A172 (cell line): ENCODE measurements at places on chromosomes 6 and 20. TPM values are rescaled to one million over a fixed set of nuclear protein-coding genes. Genes with fewer than 3 reads are reported as not detected.
A peak's percentile ranks its signal among the peaks of the same experiment; 100 is the strongest.

The ARMC12 gene
- 0.24 and 0.55 TPM in 2 replicates for total RNA-seq

DNA sequence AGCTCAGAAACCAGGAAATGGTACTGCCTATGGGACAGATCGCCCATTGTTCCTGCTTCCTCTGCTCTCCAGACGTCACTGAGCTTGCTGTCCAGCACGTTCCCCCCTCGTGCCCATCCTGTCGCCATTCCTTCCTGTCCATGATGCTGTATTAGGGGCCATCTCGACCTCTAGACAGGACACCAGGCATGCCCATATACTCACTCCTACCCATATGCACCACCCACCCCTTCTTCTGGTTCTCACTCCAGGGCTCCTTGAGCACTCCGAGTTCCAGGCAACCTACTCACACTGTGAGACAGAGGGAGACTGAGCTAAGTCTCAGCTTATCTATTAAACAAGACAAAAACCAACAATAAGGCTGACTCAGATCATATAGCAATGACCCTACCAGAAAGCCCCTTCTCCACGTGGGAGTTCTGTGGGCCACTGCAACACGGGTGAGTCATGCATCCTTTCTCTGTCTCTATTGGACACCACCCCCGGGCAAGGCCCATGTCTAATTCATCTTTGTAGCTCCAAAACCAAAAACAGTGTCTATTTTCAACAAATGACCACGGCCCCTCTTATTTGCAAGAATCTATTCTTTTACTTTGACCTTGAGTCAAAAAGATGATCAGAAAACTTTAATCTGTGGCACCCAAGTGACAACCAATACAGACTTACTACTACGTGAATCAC is 65.7 kb downstream of the PSMG4 start:
- peak; percentile 97 for DNase-seq

The ZNF335 gene
- total RNA-seq: 11.3 and 11.5 TPM in 2 replicates

DNA sequence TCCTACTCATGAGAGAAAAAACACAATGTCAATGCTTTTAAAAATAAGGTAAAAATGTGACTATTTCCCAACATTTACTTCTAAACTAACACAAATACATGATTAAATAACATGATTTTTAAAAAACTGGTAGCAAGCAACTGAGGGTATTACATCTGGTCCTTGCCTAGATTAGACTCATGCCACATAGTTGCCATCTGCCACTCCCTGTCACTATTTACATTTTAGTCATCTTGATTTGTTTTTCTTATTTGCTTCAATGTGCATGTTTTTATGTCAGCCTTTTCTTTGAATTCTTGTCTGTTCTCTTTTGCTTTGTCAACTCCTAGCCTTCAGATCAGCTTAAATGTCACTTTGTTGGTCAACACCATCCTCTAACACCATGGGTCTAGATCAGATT is 207.0 kb upstream of the SIM1 start:
- no peak for DNase-seq

DNA sequence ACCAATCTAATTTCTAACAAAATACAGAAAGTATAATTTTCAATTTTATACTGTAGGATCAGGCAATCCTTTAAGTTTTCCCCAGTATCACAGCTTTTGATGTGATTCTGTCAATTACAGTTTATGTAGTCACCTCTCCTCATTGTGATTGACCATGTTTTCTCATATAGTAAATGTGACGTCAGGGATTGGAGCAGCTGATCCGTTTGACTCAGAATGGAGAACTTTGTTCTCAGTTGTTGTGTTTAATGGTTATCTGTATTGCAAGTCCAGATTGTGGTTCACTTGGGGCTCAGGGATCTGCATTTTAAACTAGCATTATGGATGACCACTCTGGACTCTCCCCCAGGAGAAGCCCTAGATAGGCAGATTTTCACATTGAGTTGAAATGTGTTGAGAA is 90.6 kb downstream of the DNAH8 start:
- no peak for DNase-seq
